Activated T-cell treated with anti-CD3 and anti-CD28 coated beads, Interleukin-2, amount 50 U/mL, for 4 hours (primary cell): ENCODE measurements at places on chromosomes 7 and 10.

DNA sequence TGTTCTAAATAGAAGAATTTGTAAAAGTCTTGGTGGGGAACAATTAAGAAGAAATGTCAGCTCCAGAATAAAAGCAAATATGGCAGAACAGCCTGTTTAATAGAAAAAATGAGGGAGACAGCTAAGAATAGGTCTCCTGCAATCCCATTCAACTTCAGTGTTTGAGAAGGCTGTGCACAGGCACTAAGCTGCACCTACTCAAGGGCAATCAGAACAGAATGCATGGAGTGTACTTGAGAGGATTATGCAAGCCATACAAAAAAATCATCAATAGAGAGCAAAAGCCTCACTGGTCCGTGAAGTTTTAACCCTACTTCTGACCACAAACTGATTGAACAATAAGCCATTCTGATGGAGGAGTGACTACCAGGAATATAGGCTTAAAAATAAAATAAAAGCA lies 690.7 kb upstream of the PCDH15 start:
- DNase-seq = no peak

DNA sequence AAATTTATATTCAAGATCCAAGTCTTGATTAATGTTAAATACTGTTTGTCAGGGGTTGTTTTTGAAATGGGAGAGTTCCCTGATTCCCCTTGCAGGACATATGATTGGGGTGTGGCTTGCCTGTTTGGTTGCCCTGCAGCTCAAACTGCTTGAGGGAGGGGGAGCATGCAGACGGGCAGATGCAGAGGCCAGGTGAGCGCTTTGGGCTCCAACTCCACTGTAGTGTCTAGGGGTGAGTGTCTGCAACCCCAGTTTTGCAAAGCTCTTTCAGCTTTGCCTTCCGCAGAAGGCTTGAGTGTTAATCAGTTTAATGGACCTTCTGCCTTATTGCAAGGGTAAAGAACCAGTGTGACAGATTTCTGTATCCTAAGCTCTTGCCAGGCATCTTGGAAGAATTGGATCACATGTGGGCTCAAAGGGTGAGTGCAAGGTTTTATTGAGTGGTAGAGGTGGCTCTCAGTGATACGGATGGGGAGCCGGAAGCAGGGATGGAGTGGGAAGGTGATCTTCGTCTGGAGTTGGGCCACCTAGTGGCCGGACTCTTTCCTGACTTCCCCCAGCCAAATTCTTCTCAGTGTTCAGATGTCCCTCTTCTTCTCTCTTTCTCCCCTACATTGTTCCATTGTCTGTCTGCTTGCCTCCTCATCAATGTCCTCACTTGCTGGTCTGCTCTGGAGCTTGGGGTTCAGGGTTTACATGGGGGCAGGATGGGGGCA lies 479.7 kb downstream of the ATRNL1 start:
- DNase-seq = no peak

DNA sequence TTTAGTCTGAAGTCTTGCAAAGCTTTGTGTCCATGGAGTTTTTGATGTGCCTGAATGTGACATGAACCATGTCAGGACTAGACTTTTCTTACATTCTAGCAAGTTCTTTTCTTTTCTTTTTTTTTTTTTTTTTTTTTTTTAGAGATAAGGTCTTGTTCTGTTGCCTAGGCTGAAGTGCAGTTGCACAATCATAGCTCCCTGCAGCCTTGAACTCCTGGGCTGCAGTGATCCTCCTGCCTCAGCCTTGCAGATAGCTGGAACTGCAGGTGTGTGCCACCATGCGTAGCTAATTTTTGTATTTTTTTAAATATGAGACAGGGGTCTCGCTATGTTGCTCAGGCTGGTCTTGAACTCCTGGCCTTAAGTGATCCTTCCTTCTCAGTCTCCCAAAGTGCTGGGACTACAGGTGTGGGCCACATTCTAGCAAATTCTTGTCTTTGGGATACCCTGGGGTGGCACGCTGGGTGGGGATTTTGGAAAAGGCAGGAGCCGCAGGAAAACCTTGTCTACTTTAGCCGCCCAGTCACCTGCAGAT lies 152.8 kb downstream of the SVIL start:
- DNase-seq = no peak

DNA sequence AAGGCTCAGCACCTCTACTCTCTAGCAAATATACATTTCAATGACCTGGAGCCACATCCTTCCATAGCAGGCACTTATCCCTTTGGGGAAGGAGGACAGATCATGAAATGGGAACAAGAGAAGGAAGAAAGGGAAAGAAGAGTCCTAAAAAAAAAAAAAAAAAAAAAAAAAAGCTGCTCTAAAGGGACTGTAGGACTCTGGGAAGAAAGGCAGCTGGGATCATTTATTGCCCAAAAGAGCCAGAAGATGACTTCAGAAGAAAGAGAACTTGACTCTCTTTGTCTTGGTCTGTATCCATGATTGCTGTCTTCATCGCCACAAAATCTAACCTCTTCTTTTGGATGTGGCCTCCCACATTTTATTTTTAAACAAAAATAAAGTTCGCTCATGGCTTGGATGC lies 203.6 kb upstream of the CELF2 start:
- no peak for DNase-seq

GRCh38 chr7:148697256-148698006 lies 1.3 kb upstream of the CUL1 start:
- peak; percentile 25 for DNase-seq

DNA sequence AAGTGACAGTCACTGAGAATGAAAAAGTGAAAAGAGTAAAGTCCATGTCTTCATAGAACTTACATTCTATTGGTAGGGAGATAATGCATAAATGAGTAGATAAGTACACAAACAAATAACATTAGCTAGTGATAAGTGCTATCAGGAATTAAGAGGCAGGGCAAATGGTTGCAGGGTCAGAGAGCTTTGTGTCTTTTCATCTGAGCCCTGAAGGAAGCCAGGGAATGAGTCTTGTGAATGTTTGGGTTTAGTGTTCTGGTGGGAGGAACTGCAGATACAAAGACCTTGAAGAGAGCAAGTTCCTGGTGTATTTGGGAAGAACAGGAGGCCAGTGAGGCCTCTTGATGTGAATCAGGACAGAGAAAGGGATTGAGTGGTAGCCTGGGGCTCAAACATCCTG lies 183.8 kb downstream of the CTTNBP2 start:
- no peak for DNase-seq

DNA sequence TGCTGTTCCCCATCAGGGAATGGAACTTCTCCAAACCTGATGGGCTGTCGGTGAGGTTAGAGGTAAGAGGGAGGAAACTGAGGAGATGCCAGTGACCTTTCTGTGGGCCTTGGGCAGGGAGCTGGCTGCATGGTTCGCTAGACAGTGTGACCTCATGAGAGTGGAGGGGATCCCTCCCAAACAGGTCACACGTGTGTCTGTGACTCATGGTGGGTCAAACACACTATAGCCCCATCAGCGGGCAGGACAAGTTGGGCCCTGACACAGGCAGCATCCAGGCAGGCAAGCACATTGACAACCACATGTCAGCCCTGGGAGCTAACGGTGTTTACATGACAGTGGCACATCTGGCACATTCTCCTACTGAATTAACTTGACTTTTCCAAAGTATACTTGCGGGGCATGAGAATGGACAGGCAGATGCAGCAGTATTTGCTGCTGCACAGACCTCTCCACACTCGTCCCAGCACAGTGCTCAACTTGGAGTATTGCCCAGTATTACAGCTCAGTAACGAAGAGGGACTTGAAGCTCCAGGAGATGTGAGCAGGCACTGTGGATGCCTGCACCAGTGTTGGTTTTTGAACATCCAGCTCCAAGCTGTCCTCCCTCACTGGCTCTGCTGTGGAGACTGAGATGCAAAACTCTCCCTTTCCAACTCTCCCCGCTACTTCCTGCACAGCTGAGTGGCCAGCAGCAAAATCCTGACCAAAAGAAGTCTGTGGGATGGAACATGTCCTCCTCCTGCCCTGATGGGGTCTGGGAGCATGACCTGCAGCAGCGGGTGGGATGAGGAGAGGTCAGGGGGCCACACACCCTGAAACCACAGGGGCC lies 199.6 kb downstream of the WDR37 start:
- no peak for DNase-seq

DNA sequence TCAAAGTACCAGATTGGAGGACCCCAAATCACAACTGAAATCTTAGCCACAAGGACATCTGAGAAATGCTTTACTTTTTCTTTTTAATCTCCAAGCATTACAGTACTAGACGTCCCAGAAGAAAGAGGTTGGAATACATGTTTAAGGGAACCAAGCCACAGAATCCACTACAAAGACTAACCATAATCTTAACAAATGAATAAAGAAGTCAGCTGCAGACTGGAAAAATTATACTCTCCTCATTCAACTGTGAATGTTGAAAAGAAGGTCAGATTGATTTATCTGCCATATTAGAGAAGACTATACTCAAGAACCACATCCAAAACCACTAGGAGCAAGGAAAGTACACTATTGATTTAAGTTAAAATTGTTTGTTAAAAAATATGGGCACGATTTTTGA lies 102.1 kb upstream of the ABCB5 start:
- DNase-seq = no peak

DNA sequence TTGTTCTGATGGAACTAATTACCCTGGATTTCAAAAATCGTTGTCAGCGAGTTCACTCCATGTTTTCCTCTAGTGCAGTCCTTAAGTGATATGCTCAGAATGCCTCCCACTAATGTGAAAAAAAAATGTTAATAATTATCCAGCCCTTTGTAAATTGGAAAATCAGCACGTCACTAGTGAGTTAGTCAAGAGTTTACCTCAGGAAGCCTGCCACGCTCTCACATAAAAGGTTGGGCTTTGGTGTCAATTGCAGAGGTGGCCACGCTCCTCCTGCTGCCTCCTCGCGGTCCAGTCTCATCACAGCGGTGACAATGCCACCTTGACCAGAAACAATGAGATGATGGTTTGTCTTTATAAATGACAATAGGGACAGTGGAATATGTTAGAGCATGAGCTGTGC lies 22.5 kb downstream of the UPP1 start:
- no peak for DNase-seq

- DNase-seq = no peak
Observed at GRCh38 chr7:37371755-37372154, 76.9 kb downstream of the ELMO1 start.

GRCh38 chr10:90674928-90675327 lies 182.9 kb downstream of the HTR7 start:
- DNase-seq = no peak

- no peak for DNase-seq
Observed at GRCh38 chr7:12239806-12240205, 28.7 kb downstream of the TMEM106B start.

DNA sequence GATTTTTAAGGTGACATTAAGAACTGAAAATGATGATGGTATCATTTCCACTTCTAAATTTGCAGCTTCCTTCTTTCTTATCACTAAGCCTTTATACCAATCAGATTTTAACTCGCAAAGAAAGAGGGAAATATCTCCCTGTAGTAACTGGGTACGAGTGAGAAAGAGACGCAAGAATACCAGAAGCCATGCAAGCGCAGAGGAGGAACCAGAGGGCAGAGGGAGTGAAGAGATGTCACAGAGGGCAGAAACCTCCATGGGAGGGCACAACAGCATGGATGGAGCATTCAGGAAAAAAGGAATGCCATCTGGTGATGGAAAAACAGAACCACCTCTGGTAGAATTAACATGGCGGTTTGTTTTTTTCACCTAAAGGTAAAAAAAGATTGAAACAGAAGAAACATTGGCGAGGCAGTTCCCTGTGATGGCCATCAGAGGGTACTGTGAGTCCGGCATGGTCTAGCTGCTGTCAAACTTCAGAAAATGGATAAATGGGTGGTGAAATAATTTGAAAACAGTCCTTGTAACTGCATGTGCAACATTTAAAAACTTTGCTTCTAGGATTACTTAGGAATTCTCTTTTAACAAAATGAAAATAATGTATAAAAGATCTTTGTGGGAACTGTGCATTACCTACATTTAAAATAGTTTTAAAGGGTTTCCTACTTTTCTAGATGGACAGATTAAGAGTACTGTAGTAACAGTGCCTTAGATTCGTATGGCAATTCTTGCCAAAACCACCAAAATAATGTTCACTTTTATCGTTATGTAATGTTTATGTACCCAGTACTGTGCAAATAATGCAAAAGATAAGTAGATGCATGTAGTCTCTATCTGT lies 91.8 kb downstream of the ARHGAP12 start:
- DNase-seq = no peak

- DNase-seq = no peak
Observed at GRCh38 chr7:44375926-44376342, 50.5 kb upstream of the CAMK2B start.

GRCh38 chr7:87564296-87564963 lies 36.3 kb downstream of the ABCB1 start:
- peak; percentile 6 for DNase-seq

GRCh38 chr7:39301543-39301942 lies 264.7 kb upstream of the YAE1 start:
- DNase-seq = no peak

- DNase-seq = no peak
Observed at GRCh38 chr10:34382626-34383025, 432.5 kb downstream of the PARD3 start.

DNA sequence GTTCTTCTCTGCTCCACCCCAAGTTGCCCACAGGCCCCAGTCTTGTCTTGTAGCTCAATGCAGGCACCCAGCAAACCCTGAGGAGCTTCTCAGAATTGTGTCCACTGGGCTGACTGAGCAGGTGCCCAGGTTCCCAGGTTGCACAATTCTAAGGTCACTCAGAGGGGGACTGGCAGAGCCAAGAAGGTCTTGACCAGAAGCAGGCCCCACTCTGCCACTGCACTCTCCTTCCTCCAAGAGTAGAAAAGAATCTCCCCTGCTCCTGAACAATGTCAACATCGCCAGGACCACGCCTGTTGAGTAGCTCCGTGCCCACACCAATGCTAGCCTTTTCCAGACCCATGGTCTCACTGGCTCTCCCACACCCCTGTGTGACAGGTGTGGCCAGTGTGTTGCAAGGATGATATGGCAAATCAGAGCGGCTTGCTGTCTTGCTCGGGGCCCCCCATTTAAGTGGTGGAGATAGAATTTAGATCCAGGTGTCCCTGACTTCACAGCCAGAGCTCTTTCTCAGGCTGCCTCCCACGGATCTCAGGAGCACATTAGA lies 577 bp downstream of the LRRC18 start:
- DNase-seq = no peak

- DNase-seq = no peak
Observed at GRCh38 chr10:51800725-51801424, 101.5 kb upstream of the CSTF2T start.

GRCh38 chr7:36630112-36630650 lies 94.1 kb downstream of the AOAH start:
- no peak for DNase-seq
